NCI-H187 treated with DMSO at 0.1 percent for 48 hours (cell line): ENCODE measurements at places on chromosomes 4 and X.

DNA sequence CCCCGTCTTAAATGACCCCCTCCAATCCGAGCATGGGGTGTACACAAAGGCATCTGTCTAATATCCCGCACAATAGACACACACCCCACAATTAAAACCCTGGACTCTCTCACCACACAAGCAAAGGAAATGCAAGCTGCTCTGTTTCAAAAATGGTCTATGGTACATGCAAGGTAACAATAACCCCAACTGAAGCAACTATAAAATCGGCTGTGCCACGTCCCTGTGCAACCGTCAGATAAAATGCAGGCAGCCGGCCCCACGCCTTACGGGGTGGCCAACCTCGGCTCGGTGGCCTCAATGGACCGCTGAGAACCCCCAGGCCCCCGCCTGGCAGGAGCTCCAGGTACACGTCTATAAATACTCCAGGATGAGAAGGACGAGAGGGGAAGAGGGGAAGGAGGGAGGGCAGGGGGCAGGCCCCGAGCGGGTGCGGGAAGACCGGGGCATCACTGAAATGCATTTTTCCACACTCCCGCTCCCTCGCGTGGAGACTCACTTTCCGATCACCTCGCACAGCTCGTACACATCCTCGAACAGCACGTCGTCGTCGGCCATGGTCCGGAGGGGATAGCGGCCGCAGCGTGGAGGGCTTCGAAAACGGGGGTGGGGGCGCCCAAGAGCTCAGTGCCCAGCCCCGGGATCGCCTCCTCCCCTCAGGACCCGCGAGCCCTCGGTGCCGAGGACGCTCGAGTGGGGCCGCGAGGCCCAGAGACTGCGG is 763 bp downstream of the CASK start:
- DNase-seq = no peak

DNA sequence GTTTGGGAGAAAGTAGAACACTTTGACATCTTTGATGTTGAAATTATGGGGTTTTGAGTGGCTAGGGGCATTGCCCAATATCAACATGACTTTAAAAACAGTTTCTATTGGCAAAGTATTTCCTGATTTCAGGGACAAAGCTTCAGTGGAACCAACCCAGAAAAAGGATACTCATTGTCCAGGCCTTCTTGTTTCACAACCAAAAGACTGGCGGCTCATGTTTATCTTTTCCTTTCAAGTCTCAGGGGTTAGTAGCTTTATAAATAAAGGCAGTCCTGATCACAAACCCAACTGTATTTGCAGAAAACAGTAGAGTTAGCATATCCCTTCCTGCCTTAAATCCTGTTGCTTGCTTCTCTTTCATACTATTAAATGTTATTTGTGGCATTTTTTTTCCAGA is 119.1 kb downstream of the SLITRK2 start:
- no peak for DNase-seq

DNA sequence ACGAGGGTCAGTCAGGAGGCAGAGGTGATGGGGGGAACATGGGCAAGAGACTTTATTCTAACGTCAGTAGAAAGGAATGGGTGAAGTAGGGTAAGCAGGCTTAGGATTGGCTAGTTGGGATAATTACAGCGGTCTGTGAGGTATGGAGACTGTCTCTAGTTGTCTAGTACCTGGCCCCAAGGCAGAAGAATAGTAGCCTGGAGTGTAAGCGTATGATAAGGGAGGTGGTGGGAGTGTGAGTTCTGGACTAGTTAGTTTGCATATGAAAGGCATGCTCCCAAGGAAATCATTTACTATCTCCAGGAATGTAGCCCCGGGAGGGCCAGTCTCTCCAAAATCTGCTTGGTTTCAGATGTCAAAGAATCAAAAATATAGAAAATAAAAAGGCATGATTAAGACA is 219.6 kb upstream of the ANXA3 start:
- DNase-seq = no peak

GRCh38 chrX:2894885-2895292 is 34.2 kb downstream of the ARSD start:
- no peak for DNase-seq

GRCh38 chr4:102500352-102500695 is 835 bp upstream of the NFKB1 start:
- no peak for DNase-seq

DNA sequence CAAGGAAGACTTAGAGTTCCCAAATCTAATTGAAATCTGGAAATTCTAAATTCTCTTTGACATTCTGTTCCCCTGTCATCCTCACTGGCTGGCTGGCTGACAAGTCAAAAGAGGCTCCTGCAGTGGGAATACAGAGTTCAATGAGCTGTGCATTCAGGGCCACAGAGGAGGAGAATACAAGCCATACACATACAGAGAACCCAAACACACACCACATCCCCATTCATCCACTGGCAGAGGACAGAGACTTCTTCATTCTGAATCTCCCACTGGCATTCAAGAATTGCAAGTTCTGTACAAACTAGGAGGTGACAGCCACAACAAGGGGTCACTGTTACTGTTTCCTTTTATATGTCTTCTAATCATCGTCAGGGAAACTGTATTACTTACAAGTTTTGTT is 49.7 kb downstream of the SAT1 start:
- DNase-seq = no peak

- DNase-seq = peak; percentile 35
Observed at GRCh38 chrX:153397256-153397960, 3.7 kb downstream of the PNMA6E start.

- DNase-seq = no peak
Observed at GRCh38 chrX:150573106-150573505, 4.7 kb downstream of the MTM1 start.

DNA sequence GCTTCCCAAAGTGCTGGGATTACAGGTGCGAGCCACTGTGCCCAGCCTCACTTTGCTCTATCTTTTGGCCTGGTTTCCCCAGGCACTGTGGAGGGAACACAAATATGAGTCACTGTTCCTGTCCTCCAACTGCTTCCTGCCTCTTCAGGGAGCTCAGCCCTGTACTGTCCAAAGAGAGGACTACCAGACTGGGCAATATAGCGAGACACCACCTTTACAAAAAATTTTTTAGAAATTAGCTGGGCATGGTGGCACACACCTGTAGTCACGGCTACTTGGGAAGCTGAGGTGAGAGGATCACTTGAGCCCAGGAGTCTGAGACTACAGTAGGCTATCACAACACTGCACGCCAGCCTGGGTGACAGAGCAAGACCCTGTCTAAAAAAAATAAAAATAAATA is 16.9 kb upstream of the WAS start:
- DNase-seq = no peak

GRCh38 chr4:141595531-141595930 is 40.9 kb upstream of the IL15 start:
- no peak for DNase-seq
